Stimulated activated naive B cell treated with anti-CD40 and anti-IgM and Interleukin-4, amounts not matched to agents 10 μg/mL and 1 μg/mL and 100 μg/mL, for 72 hours (primary cell): ENCODE measurements at places on chromosomes 12 and 14.

- DNase-seq: no peak
These were observed 1108.5 kb downstream of the SLC16A7 start for GRCh38 chr12:60704171-60704914.

- no peak for DNase-seq
These were observed 71.0 kb downstream of the GNS start for GRCh38 chr12:64688219-64688618.

DNA sequence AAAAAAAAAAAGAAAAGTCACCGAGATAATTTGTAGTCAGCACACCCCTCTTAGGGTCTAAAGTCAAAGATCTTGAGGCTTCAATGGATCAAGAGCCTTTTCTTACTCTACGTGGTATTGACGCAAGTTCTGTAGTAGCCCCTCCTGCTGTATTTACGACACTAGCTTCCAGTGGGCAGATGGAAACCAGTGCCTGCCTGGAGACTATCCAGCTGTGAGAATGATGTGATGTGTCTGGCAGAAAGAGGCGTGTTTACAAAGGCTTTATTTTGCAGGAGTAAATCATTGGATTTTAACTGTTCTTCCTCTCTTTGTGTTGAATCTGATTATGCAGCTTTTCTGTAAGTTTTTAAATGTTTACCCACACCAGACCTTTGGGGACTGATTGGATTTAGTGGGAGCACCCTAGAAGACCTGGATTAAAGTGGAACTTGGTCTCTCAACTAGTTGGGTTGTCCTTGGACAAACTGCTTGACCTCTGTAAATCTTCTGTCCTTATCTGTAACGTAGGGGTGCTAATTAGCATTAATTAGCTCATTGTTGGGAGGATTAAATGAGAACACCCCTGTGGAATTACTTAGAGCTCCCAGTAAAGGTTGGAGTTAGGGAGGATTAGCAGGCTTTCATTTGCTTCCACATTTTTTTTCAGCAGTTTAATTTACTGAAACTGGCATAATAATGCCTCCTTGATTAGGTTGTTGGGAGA lies 72.4 kb downstream of the RASSF3 start:
- DNase-seq: no peak

DNA sequence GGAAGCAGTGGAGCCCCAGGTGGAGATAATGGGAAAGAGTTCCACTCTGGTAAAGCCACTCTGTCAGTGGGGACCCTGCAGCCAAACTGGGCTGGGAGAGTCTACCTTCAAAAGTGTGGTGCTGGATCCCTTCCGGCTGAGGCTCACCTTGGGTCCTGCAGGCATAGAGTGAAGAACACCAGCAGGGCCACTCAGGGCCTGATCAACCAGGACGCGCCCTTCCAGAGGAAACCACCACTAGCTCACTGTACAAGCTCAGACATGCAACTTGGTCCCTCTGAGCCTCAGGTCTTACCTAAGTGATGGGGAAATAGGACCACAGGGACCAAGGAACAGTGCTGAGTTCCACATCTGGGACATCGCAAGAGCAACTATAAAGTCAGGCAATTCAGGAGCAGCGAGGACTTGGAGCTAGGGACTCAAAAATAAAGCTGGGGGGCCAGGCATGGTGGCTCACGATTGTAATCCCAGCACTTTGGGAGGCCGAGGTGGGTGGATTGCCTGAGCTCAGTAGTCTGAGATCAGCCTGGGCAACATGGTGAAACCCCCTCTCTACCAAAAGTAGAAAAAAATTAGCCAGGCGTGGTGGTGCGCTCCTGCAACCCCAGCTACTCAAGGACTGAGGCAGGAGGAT lies 5.9 kb upstream of the PRPH start:
- no peak for DNase-seq

DNA sequence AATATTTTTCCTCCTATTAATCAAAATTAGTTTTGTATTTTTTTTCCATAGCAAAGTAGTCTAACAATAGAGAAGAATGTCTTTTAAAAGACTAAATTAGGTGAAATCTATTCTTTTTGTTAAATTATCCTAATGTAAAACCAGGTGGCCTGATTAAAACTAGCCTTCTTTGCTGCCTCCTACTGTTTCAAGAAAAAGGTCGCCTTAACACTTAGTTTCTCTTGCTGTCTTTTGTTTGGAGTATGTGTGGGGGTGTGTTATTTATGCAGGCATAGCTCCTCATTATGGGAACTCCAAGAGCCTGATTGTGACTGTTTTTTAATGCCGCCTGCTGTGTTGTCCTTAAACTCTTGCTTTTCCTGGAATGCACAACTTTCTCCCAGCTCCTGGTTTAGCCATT lies 855.3 kb downstream of the DIO2 start:
- DNase-seq: no peak

- no peak for DNase-seq
These were observed 59.7 kb downstream of the CALM1 start for GRCh38 chr14:90456551-90456950.

- DNase-seq: no peak
These were observed 184.6 kb upstream of the EGLN3 start for GRCh38 chr14:34135492-34135891.

GRCh38 chr12:19158923-19159322 lies 29.4 kb downstream of the PLEKHA5 start:
- DNase-seq: no peak

GRCh38 chr14:22544881-22545420 lies 44.1 kb downstream of the DAD1 start:
- no peak for DNase-seq

- no peak for DNase-seq
These were observed 80.4 kb upstream of the GPR68 start for GRCh38 chr14:91324606-91325575.

GRCh38 chr12:10749700-10750384 lies 26.7 kb upstream of the YBX3 start:
- DNase-seq: peak; percentile 68

- no peak for DNase-seq
These were observed 145.0 kb downstream of the PRKCH start for GRCh38 chr14:61466249-61466904.

- DNase-seq: no peak
These were observed 4.3 kb downstream of the SLC16A7 start for GRCh38 chr12:59600171-59600570.

DNA sequence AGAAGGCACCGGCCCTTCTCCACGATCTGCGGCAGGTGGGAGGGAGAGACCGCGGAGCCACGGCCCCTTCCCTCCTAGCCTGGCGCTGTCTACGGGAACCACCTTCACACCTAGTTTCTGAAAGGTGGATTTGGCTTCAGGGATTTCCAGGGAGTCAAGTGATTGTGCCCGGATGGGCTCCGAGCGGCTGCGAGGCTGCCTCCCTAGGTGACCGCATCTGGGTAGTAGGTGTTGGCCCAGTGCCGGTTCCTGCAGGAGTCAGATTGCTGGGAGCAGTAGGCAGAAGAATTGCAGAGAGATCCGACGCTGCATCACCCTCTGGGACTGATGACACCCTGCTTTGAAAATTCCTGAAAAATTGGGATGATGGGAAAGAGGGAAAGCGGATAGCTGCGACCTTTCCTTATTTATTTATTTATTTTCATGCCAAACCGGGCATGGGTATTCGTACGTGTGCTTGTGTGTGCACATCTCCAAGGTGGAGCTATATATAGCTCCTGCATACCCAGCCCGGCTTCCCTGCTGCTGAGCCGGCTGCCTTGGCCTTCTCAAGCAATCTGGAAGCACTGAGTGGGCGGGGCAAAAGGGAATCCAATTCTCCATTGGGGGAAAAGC lies 1.1 kb downstream of the CNTN1 start:
- DNase-seq: no peak
